ENCODE measurements at places on chromosomes 16 and 17.

DNA sequence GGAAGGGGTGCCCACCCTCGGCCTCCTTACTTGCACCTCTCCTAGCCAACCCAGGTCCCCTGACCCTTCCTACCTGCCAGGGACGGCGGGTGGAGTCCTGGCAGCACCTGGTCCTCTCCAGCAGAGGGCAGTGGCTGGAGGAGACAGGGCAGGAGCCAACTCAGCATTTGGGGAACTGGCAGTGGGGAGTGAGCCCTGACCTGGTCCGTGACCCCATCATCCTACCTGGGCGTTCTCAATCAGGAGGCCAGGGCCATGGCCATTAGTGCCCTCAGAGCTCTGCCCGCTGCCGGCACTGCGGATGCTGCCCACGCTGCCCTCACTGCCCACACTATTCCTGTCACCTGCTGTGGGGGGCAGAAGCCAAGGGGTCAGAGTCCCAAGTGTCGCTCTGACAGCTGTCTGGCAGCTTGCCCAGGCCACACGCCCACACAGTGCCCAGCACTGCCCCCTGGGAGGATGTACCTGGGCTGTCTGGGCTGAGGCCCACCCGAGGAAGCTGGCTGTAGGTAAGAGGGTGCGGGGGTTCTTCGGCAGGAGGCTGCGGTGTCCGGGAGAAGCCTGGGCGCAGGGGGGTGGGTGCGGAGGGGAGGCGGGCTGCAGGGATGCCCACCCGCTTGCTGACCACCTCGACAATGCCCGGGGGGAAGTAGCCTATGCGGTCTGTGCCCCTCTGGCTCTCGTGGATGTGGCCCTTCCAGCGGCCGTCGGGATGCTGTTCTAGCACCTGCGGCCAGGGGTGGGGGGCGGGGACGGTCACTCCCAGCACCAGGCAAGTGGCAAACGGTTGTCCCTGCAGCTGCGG is 10.8 kb downstream of the CASKIN2 start:
- peak; percentile 80 for DNase-seq

DNA sequence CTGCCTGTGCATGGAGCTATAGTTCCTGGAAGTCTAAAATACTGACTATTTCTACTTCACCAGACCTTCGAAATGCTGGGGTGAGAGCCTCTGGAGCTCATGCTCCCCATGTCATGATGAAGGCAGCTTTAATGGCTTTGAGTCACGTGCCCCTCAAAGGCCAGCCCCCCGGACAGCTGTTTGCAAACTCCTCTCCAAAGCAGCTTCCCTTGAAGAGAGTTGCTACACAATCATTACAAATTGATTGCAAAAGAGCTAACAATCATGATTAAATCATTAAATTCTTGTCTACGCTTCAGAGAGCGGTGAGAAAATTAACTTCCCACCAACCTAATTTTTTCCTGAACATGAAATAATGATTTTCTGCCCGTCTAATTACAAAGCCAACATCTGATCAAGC is 134.8 kb upstream of the IRX6 start:
- no peak for DNase-seq

- DNase-seq = no peak
Observed at GRCh38 chr17:4854111-4854681, 21.1 kb downstream of the MINK1 start.

- DNase-seq = no peak
Observed at GRCh38 chr17:32209608-32210007, 56.0 kb upstream of the RHBDL3 start.

DNA sequence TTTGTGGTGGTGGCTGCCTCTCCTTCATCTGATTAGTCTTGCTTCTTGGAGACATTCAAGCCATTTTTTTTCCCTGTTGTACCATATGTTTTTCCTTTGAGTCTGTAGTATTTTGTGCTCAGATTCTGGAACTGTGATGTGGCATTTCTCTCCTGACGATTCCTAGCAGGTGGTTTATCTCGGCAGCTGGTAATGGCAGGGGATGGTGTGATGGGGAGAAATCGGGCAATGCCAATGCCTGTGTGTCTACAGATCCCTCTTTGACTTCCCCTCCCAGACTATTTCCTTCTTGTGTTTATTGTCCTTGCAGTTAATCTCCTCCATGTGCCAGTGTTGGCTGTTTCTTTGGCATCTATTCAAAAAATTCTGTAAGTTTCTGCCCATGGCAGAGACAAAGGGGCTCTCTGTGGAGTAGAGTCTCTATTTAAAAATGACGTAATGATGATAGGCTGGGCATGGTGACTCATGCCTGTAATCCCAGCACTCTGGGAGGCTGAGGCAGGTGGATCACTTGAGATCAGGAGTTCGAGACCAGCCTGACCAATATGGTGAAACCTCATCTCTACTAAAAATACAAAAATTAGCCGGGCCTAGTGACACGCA is 90.2 kb upstream of the ERCC4 start:
- DNase-seq = no peak

GRCh38 chr16:71467810-71468209 is 5.8 kb upstream of the ZNF23 start:
- peak; percentile 6 for DNase-seq

- no peak for DNase-seq
Observed at GRCh38 chr16:49529411-49530045, 155.9 kb downstream of the C16orf78 start.

DNA sequence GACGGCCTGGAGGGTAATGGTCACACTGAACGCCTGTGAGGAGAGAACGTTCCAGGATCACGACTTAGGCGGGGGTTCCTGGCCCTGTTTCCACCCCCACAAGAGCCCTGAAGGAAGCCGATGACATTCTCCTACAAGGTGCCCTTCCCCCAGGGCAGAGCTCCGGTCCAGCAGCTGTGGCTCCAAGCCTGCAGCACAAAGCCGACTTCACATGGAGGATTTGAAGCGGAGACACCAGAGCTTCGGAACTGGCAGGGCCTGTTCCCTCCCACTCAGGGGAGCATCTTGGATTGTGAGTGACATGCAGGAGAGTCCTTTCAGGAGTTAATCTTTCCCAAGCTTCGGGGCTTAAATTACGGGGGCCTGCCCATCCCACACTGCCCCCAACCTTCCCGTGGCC is 5.0 kb downstream of the FADS6 start:
- DNase-seq = no peak

DNA sequence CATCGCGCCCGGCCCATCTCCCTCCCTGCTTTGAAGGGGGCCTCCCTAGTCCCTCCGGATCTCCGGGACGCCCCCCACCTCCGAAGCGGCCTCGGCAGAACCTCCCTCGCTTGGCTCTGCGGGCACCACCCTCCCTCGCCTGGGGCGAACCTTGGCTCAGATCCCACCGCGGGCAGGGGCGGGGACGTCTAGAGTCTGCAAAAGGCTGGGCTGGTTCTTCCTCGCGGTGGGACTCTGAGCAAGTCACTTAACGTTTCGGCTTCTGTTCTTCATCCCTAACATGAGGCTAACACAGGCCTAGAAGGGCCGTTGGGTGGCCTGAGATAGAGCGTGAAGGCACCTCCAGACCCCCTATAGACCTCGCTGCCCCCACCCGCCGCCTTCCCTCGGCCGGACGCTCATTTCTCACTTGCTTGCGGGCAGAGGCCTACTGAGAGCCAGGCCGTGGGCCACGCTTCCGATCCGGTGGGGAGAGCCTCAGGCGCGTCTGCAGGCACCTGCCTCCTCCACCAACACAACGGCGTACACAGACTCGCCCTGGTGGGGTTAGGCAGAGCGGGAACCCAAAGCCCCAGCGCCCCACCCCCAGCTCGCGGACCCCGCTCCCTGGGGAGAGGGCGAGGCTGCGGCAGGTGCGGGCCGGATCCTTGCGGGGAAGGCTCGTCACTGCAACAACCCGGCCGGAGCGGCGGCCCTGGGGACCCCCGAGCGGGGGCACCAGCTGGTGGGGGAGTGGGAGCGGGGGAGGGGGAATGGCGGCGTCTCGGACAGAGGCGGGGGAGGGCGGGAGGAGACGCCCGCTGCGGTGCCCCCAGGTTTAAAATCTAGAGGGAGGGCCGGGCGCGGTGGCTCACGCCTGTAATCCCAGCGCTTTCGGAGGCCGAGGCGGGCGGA is 5.4 kb downstream of the MYO1C start:
- peak; percentile 75 for DNase-seq

- no peak for DNase-seq
Observed at GRCh38 chr16:51464996-51465395, 313.9 kb upstream of the SALL1 start.

DNA sequence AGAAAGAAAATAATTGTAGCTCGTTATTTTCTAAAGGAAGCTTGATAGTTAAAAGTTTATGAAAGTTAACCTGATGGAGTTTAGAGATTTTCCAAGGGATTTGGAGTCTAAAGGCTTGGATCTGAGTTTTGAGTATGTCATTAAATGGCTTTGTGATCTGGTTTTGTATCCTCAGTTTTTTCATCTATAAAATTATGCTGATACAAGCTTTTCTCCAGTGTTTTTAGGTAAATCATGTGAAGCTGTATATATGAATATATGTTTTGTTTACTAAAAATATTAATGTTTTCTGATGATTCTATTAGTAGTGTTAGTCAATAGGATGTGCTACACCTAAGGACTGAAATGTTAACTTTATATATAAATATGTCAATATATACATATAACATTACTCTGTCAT is 727.8 kb downstream of the CDH11 start:
- DNase-seq = no peak

GRCh38 chr17:40791111-40791510 is 8.6 kb downstream of the KRT28 start:
- DNase-seq = no peak

GRCh38 chr17:17900615-17901520 is 64.1 kb upstream of the SREBF1 start:
- no peak for DNase-seq

DNA sequence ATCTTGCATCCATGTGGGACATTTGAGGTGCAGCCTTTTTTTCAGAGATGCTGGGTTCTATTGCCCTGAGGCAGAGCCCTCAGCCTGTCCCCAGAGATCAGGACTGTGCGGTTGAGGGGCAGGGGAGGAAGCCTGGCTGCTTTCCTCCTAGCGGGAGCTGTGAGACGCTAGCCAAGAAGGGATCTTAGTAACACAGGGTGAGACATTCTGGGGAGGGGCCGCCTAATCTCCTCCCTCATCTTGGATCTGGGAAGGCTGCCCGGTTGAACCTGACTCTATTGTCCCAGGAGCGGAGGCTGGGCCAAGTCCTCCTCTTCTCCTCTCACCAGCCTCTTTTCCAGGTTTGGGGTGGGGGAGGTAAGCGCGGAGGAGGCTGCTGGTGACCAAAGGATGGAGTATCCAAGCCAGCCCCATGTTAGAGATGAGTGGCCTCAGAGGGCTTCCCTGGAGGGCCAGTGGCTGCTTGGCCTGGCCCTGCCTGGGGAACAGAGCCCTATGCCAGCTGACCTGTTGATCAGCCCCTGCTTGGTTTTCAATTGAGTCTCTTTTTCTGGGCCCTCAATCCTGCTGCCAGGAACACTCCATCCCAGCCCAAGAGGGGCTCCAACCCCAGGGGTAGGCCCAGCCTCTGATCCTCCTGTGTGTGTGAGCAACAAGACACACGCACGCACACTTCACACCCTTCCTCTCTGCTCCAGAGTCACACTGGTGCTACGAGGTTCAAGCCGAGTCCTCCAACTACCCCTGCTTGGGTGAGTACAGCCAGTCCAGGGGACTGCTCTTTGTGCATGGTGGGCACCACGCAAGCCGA is 5.0 kb downstream of the CA4 start:
- DNase-seq = no peak

- DNase-seq = peak; percentile 93
Observed at GRCh38 chr17:2347805-2348685, 10.7 kb downstream of the SGSM2 start.

GRCh38 chr16:56889206-56889605 is 24.2 kb downstream of the SLC12A3 start:
- no peak for DNase-seq

- DNase-seq = no peak
Observed at GRCh38 chr17:9472094-9472493, 103.5 kb downstream of the STX8 start.

DNA sequence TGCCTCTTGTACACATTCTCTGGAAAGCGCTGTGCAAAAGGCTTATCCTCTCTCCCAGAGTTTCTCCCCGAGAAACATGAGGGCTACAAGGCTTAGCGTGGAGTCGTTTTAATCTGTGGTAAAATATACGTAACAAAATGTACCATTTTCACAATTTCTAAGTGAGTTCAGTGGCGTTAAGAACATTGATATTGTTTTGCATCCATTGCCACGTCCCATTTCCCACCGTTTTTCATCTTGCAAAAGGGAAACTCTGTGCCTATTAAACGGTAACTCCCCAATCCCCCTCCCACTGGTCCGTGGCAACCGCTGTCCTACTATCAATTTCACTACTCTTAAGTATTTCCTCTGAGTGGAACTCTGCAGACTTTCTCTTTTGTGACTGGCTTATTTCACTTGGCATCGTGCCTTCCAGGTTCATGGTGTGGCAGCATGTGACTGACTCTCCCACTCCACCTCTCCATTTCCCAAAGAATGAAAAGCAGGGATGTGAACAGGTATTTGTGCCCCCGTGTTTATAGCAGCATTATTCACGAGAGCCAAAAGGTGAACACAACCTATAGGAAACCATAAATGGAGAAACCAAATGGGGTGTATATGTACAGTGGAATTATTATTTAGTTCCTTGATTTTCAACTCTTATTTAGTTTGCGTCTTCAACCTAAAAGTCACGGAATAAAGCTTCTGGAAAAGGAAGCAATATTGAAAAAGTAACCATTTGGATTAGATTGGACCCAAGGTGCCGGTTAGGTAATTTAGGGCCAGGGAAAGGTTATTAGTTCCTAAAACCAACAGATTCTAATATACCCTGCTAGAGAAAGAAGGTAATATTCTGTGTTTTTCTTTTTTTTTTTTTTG is 1.1 kb upstream of the USP32 start:
- DNase-seq = peak; percentile 63

- DNase-seq = no peak
Observed at GRCh38 chr16:46775214-46775613, 27.1 kb upstream of the MYLK3 start.

DNA sequence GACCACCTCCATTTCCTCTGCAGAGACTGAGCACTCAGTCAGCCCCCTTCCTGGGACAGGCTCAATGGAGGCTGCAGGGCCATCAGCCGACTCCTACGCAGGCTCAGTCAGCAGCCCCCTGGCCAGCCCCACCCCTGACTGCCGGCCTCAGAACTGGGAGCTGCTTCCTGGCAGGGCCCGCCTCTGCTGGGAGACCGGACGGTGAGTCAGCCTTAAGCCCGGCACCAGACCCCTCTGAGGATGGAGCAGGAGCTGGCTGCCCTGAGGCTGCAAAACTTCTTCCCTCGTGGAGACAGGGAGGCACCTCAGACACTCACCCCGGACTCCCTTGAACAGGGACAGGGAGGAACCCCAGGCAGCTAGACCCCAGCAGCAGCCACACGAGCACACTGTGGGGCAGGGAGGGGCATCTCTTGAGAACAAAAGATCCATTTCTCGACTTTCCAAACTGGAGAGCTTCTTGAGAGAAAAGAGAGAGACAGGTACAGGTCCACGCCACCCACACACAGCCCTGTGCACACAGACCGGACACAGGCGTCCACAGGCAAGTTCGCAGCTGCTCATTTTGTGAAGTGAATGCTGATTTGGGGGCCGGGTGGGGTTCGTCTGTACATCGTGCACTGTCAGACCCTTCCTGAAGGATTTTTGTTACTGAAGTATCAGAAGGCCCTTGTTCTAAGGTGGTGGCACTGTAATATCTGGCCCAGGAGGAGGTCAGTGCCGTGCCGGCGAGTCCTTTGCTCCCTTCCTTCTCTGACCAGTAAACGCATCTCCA is 1.3 kb upstream of the TUBB3 start:
- DNase-seq = peak; percentile 87

GRCh38 chr16:88465387-88465983 is 12.4 kb downstream of the ZFPM1 start:
- no peak for DNase-seq

GRCh38 chr16:10405386-10405939 is 19.6 kb downstream of the ATF7IP2 start:
- DNase-seq = no peak

GRCh38 chr17:19408346-19408710 is 2.7 kb upstream of the RNF112 start:
- DNase-seq = no peak

- DNase-seq = no peak
Observed at GRCh38 chr17:50163843-50164696, 1.7 kb upstream of the SGCA start.

Measured in DMS53 (cell line).